Activated CD4-positive, CD25-positive, alpha-beta regulatory T cell treated with anti-CD3 and anti-CD28 coated beads, Interleukin-2, amount 50 U/mL, for 72 hours (primary cell): ENCODE measurements at places on chromosomes 2 and 18.
A peak's percentile ranks its signal among the peaks of the same experiment; 100 is the strongest.

DNA sequence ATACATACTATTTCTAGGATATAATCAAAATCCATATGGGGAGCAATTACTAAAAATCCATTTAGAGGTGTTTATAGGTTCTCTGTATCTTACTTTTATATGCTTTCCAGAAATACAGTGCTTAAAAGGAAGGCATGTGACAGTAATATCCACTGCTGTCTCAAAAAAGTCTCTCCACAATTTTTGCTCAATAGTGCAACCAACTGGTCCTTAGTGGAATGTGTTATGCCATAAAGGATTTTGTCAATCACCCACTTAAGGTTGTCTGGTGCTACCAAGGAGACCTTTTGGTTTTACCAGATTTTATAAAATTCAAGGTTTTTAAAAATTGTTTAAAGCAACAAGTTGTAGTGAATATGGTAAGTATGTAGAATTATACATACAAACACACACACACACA lies 328.5 kb upstream of the DSEL start:
- no peak for DNase-seq

DNA sequence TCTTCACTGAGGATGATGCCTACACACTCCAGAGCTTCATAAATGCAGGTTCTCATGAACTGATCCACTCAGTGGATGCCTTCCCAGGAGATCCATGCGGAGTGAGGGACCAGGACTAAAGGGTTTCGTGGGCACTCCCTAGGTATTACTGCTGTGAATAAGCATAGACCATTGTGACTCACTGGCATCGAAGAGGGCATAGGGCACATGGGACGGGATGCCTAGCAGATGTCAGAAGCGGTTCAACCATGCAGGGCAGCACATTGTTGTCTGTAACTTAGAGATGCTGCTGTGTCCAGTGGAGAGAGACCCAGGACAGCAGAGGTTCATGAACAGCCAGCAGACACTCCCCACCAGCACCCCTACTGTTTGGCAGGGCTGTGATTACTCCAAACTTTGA lies 17.2 kb downstream of the GKN2 start:
- no peak for DNase-seq

DNA sequence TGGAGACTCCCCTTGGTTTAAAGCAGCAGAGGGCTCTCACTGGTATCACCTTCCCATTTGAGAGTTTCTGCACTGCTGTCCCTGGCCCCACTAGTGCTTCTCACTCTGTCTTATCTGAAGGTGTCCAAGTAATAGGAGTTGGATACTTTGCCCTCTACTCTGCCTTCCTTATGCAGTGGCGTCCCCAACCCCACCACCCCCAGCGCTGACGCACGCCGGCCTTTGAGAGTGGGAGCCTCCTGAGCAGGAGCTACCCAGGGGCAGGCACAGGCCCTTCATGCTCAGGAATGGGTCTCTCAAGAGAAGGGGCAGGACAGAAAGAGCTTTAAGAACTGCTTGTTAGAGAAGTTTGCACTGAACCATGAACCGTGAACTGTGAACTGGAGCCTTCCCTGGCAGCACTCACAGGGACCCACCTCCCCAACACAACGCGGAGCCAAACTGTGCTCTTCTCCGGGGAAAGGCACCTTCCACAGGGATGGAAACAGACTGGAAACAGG lies 3.3 kb downstream of the CIB4 start:
- DNase-seq = no peak

- peak; percentile 31 for DNase-seq
Observed at GRCh38 chr2:240604291-240604938, 17.9 kb downstream of the CAPN10 start.

GRCh38 chr2:100222844-100223243 lies 80.5 kb upstream of the AFF3 start:
- no peak for DNase-seq

GRCh38 chr2:161400076-161400475 lies 16.0 kb upstream of the TBR1 start:
- DNase-seq = no peak
